ENCODE measurements at places on chromosomes 11 and 22. TPM values are rescaled to one million over a fixed set of nuclear protein-coding genes. Genes with fewer than 3 reads are reported as not detected.
A peak's percentile ranks its signal among the peaks of the same experiment; 100 is the strongest.

OR2AT4 gene
- not detected for polyA plus RNA-seq

FGF3 gene
- not detected for polyA plus RNA-seq

GRCh38 chr11:112320668-112321067 lies 60.0 kb upstream of the PLET1 start:
- DNase-seq: peak; percentile 66

- DNase-seq: no peak
These were observed 7.7 kb upstream of the QSER1 start for GRCh38 chr11:32884770-32885384.

DNA sequence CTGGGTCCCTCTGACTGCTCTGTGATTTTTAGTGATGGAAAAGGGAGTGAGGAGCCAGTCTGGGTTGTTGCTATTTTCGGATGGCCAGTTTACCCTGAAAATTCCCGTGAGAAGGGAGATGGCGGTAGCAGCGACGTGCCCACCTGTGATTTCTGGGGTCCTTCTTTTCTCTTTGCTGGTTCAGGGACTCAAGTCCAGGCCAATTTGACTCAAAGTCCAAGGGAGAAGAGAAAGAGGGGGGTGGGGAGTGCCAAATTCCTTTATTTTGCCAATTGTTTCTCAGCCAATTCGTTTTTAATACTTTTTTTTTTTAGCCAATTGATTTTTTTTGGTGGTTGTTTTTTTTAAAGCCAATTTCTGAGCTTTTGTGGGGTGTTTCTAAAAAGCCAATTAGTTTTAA lies 6.9 kb downstream of the IGF2 start:
- DNase-seq: no peak

All from AG04450 (cell line).